Mesothelial cell of epicardium (in vitro differentiated cells): ENCODE measurements at places on chromosomes 5 and 9. TPM values are rescaled to one million over a fixed set of nuclear protein-coding genes. Genes with fewer than 3 reads are reported as not detected.

GRCh38 chr9:30519166-30519565, 1865.3 kb upstream of the ACO1 start:
- no peaks in the 10 kb centered on the region for H3K36me3 ChIP-seq
- peaks cover 2% of the 10 kb centered on the region for H3K27me3 ChIP-seq
- no peak overlapping the region for H3K4me3 ChIP-seq
- H3K4me1 ChIP-seq, result no peaks in the 10 kb centered on the region
- H3K27ac ChIP-seq, result no peak overlapping the region

- peaks cover 2% of the 10 kb centered on the region for H3K27me3 ChIP-seq
- H3K4me1 ChIP-seq, result no peaks in the 10 kb centered on the region
- H3K4me3 ChIP-seq, result no peak overlapping the region
- no peak overlapping the region for H3K27ac ChIP-seq
- H3K36me3 ChIP-seq, result no peaks in the 10 kb centered on the region
Measured at GRCh38 chr9:135787776-135788575, 86.0 kb downstream of the KCNT1 start.

Gene LIFR
- total RNA-seq, result 58.0 to 62.4 TPM (median 62.0 TPM) in 3 replicates

DNA sequence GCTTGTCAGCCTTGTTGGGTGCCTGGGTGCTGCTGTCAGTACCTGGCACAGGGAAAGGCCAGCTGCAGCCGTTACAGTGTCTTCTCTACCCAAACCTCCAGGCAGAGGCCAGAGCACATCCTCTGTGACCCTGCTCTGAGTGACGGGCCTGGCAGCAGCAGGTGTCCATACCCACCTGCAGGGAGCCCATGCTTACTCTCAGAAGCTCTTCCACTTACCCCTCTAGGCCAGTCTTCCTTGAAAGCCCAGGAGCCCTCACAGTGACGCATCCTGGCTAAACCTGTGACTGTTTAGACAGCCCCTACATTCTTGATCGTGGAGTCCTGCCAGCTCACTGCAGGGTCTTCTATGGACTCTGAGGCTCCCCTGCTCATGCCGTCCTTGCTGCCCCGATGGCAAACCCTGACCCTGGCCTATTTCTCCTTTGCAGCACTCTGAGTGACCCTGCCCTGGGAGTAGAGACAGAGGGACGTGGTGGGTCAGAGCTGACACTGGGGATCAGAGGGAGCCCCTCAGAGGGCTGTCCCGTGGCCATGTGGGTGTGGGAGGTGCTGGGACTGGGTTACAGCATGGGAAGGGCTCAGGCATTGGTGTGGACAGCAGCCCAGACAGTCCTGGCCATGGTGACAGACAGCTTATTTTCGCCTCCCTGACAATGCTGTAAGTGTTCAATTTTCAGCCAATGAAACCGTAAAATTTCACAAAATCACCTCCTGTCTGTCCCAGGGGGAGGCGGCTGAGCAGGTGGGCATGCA, 67.6 kb upstream of the RNF130 start:
- no peaks in the 10 kb centered on the region for H3K36me3 ChIP-seq
- DNase-seq, result no peak
- H3K27me3 ChIP-seq, result peaks cover 26% of the 10 kb centered on the region
- H3K4me3 ChIP-seq, result no peak overlapping the region
- H3K27ac ChIP-seq, result no peak overlapping the region

Gene TRIM36
- total RNA-seq, result 1.3 to 2.5 TPM (median 1.3 TPM) in 3 replicates

- H3K27me3 ChIP-seq, result peaks cover 15% of the 10 kb centered on the region
- DNase-seq, result no peak
- H3K27ac ChIP-seq, result no peak overlapping the region
- no peaks in the 10 kb centered on the region for H3K36me3 ChIP-seq
- H3K4me1 ChIP-seq, result no peaks in the 10 kb centered on the region
Measured at GRCh38 chr5:3393920-3394597, 201.6 kb upstream of the IRX1 start.

DNA sequence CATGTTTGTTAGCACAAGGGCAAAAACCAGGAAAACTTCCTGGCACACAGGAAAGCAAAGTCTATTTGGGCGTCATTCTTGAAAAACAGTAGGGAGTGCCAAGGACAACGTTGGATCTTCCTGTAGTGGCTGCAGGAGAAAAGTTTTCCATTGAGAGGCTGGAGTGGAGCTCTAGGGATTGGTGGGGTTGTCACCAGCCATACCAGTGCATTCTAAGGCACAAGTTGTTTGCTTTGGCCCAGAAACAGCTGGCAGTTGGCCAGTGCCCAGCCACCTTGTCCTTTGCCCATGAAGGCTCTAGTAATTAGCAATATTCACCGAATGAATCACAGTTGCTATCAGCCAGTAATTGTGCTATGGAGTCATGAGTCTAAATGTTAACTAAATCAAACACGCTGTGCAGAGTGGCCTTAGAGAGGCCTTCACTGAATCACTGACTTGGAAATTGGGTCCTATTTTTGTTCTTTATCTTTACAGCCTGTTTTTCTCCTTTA, 26.4 kb downstream of the TNFSF15 start:
- no peaks in the 10 kb centered on the region for H3K27me3 ChIP-seq
- H3K4me3 ChIP-seq, result no peak overlapping the region
- H3K4me1 ChIP-seq, result peaks cover 22% of the 10 kb centered on the region

Gene TMEM171
- 0.18 TPM in 2 of 3 replicates, not detected in the other for total RNA-seq

GRCh38 chr9:93902051-93902779, 52.9 kb downstream of the BARX1 start:
- peaks cover 15% of the 10 kb centered on the region for H3K27me3 ChIP-seq
- DNase-seq, result peak; percentile 6
- no peak overlapping the region for H3K4me3 ChIP-seq
- H3K27ac ChIP-seq, result no peak overlapping the region

Gene ELL2
- 11.7 to 13.5 TPM (median 11.8 TPM) in 3 replicates for total RNA-seq
